OCI-M1 (cell line): ENCODE measurements at places on chromosomes 1 and 21.
A peak's percentile ranks its signal among the peaks of the same experiment; 100 is the strongest.

DNA sequence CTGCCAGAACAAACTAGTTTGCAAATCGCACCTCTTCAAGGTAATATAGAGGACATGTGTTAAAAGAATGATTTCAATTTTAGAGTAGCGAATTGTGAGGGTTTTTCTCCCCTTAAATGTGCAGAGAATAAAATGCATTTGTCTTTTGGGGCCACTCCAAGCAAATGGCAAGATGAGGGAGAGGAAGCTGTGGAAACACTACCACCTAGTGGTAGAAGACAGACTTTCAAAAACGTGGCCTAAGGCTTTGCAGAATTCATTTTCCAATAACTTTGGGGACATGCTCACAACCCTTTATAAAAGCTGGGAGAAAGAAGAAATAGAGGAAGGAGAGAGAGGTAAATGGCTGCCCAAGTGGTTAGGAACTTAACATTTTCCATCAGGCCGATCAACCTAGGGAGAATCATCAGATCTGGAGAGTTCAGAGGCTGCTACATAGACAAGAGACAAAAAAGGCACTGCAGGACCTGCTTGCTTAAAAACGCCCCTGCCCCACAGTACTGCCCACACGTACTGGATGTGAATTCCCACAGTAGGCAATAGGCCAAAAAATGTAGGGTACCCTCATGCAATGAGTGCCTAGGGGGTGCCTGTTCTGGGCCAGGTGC, 15.7 kb upstream of the RCAN1 start:
- DNase-seq = peak; percentile 82

DNA sequence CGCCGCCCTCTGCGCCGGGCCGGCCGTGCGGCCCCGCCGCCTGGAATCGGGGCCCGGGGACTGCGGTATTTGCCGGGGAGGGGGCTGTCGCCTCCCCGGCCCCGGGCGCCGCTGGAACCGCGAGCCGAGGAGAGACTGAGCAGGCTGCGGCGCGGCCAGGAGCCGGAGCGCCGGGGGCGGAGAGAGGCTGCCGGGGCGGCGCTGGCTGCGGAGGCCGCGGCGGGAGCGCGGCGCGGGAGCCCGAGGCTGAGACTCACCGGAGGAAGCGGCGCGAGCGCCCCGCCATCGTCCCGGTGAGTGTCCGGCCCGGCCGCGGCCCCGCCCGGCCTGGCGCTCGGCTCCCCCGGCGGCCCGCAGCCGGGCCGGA, 746 bp downstream of the DYRK1A start:
- DNase-seq = no peak

DNA sequence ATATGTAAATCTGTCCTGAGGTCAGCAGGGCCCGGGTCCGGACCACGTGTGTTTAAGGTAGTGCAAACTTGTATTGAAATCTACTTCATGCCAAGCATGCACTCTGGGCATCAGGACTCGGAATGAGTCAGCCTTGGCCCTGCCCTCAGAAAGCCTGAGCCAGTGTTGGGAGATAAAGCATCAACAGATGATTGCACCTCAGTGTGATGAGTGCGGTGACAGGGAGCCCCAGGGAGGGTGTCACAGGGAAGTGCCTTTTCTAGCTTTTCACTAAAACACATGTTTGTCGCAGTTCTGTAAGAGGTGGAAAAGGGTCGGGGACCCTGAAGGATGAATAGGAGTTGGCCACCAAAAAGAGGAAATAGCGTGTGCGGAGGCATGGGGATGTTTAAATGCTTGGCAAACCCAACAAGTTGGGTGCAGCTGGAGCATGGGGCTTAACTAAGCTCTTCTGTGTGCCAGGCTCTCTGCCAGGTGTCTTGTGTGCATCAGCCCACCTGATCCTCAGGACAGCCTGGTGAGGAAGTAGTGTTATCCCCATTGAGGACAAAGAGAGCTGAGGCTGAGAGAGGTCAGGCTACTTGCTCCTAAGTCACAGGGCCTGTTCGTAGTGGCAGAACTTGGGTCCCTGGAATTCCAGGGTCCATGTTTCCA, 48.2 kb upstream of the EPB41 start:
- no peak for DNase-seq

GRCh38 chr1:164735315-164736052, 176.5 kb downstream of the PBX1 start:
- peak; percentile 73 for DNase-seq

- DNase-seq = no peak
Measured at GRCh38 chr1:10862743-10863335, 66.4 kb upstream of the CASZ1 start.

- no peak for DNase-seq
Measured at GRCh38 chr1:21267191-21268077, 22.8 kb downstream of the ECE1 start.

DNA sequence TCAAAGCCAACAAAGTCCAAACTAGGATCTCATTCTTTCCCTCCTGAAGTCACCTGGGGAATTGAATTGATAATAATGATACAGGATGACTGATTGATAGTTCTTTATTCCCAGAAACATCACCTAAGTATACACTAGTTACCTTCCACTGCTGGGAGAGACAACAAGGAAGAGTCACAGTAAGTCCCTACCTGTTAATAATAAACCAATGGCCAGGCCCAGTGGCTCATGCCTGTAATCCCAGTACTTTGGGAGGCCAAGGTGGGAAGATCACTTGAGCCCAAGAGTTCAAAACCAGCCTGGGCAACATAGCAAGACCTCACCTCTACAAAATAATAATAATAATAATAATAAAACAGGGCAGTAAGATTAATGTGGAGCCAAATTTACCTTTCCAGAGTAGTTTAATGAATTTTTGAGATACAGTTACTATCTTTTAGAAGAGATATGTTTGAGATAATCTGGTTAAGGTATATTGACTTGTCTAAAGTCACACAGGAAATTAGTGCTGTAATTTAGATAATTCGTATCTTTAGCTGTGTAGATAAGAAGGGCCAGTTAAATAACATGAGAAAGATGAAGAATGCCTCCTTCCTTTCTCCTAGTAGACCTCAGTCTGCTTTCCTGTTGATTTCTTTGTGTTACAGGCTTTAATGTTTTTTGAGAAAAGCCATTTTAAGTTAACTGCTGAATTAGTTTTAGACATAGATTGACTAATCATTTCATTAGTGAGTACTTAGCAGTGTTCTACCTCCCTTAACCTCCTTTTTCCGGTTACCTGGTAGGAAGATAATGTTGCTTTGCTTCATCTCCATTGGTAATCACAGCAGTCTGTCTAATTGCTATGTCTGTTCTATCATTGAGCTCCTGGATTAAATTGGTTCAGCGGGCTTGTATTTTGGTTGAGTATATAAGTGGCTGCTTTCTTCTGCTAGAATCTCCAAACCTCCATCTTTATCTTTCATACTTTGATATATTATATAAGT, 22.0 kb downstream of the SMAP2 start:
- DNase-seq = no peak

DNA sequence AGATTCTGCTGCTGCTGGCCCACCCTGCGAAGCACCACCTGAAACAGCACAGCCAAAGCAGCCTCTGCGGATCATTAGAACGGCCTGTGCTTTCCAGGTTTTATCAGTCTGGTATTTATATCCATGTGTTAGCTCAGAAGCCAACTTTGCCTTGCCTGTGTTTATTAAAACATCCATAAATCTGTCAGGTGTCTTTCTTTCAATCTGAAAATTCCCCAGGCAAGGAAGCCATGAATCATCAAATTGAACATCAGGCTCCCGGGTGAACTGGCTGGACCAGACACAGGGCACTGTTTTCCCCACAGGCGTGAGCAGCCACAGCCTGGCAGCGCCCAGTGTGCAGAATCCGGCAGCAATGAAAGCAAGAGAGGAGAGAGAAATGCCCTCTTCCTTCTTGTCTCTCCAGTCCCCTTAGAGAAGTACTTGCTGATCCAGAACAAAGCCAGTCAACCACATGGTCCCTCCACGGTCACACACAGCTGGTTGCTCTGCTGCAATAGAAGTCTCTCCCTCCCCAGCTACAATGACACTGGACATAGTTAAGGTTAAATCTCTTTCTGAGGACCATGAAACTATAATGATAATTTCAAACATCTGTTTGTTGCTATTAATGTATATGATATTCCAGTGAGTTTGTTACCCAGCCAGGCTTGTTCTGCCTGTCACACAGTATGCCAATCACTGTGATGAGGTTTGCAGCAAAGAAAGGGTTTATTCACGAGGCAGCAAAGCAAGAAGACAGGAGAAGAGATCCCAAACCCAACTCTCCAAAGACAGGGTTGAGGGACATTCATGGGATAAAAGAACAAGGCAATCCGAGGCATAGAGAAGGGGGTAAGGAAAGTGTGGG, 212.1 kb upstream of the FMN2 start:
- DNase-seq = no peak

GRCh38 chr1:97920276-97920831, 480 bp downstream of the DPYD start:
- DNase-seq = peak; percentile 64

- DNase-seq = no peak
Measured at GRCh38 chr1:8402109-8402710, 84.3 kb downstream of the SLC45A1 start.

DNA sequence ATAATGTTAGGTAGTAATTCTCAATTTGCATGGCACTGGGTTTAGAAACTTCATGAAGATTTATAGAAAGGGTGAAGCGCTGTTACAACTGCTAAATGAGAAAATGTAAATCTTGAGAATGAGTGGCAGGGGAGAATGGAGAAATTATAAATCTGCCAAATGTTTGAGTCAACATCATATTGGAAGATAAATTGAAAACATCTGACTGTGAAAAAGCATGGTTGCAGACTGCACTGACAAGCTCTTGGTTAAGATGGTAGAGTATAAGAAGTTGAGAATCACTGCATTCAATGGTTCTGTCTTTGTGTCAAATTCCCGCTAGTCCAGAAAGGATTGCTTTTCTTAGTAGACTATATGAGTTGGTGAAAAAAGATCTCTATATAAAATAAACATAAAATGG, 113.3 kb upstream of the DUSP10 start:
- no peak for DNase-seq

DNA sequence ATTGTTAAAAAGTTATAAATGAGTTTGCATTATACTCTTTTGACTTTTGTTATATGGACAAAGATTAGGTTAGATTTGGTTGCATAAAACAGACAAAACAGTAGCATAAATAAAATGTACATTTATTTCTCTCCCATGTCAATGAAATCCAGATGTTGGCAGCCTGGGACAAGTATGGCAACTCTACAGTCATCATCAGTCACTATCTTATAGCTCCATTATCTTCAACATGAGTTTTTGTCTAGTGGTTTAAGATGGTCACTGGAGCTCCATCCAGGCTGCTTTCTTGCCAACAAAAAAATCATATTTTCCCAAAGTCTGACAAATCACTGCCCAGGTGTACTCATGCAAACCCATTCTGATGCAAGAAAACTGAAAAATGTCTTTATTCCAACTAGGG, 83.8 kb downstream of the CD58 start:
- DNase-seq = no peak

DNA sequence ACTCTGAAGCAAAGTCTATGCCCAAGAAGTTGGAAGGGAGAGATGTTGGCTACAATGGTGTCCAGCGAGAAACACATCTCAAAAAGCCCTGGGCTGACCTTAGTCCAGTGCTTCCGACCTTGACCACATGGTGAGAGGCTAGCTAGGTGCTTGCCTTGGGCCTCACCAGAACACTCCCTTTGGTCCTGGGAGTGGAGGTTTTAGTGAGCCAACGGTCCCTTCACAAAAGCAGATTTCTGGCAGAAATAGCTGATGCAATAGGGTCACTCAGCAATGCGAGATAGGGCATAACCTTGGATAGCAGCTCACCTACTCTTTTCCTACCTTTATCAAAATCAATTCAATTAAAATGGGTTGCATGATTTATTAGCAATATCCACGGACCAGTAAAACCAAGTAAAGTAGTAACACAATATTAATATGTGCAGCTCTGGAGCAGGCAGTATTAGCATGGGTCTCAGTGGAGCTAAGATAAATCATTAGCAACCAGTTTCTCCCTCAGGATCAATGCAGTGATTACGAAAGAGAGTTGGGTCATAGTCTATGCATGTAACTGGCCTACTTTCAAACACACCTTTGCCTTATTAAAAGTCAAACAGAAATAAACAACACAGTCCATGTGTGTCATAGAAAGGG, 1.9 kb downstream of the SLC30A10 start:
- no peak for DNase-seq

GRCh38 chr1:71621785-71622184, 541.0 kb upstream of the ZRANB2 start:
- no peak for DNase-seq

GRCh38 chr1:87204441-87204840, 124.2 kb upstream of the LMO4 start:
- no peak for DNase-seq

GRCh38 chr1:1537626-1538250, 2.7 kb downstream of the TMEM240 start:
- DNase-seq = no peak

DNA sequence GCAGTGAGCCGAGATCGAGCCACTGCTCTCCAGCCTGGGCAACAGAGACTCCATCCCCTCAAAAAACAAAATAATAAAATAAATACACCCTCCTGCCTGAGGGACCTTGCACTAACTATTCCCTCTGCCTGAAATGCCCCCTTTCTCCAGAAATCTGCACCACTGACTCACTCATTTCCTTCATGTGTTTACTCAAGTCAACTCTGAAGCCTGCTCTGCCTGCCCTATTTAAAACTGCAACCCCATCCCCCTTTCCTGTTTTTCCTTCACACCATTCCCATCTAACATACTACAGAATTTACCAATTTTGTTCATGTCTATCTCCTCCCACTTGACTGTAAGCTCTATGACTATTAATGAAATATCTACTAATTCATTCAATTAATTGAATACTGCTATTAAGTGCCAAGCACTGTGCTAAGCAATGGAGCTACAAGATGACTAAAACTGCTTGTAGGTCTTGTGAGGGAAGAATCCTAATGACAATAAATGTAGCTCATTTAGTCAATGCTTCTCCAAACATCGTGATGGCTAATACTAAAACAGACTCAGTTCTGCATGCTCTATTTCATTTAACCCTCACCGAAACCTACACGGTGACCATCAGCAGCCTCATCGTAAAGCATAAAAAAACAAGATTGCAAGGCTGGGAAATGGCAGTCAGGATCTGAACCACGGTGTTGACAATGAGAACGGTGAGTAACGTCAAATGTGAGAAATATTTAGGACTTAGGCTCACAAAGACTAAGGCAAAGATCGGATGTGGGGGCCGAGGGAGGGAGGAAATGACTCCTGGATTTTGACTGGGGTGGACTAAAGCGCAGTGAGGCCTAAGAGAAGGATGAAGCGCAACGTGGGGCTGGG, 749 bp upstream of the TMEM39B start:
- no peak for DNase-seq

GRCh38 chr1:92169214-92170005, 48.3 kb upstream of the C1orf146 start:
- DNase-seq = no peak

DNA sequence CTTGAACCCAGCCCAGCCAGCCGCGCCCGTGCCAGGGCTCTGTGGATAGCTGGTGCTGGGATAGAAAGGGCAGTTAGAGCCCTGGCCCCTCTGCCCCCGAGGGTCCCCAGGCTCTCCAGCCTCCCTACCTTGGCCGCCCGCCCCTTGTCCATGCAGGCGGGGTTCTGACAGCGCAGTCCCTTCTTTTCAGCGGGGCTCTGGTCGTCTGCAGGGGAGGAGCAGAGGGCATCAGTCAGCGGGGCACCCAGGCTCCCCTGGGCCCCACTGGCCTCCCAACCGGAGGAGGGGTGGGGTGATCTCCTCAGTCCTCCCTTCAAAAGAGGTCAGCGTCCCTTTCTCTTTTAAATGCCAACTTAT, 4.9 kb upstream of the PLEKHG5 start:
- DNase-seq = no peak
